ENCODE measurements at places on chromosomes 6 and 20.

DNA sequence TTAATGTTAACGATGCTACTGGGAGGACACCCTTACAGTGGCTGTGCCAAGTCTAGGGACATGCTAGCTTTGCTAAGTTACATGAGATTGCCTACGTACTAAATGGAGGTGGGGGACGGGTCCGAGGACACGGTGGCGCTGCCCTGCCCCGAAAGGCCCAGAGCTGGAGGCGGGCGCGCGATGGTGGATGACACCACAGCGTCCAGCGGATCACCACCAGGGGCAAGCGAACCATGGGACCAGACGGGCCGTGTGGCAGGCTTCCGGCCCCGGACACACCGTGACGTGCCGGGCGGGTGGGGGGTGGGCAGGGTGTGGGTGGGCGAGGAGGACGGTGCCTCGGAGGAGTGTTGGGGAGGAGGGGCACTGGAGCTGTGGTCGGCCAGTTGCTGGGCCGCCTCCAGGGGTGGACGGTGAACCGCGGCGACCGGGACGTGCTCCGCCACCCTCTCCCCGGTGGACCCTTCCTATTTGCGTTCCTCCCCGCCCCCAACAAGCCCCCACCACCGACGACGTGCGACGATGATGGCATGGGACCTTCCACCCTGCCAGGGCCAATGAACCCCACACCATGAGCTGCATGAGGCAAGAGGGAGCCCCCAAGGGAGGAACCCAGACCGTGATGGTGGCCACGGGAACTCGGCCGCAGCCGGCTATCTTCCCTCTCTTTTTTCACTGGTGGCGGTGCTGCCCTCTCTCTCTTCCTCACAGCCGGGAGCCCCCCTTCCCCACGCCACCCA lies 773.3 kb upstream of the DEFB115 start:
- DNase-seq: no peak

GRCh38 chr6:108944707-108945680 lies 96.8 kb downstream of the ARMC2 start:
- no peak for DNase-seq

GRCh38 chr6:23448281-23448680 lies 677.7 kb upstream of the NRSN1 start:
- DNase-seq: no peak

DNA sequence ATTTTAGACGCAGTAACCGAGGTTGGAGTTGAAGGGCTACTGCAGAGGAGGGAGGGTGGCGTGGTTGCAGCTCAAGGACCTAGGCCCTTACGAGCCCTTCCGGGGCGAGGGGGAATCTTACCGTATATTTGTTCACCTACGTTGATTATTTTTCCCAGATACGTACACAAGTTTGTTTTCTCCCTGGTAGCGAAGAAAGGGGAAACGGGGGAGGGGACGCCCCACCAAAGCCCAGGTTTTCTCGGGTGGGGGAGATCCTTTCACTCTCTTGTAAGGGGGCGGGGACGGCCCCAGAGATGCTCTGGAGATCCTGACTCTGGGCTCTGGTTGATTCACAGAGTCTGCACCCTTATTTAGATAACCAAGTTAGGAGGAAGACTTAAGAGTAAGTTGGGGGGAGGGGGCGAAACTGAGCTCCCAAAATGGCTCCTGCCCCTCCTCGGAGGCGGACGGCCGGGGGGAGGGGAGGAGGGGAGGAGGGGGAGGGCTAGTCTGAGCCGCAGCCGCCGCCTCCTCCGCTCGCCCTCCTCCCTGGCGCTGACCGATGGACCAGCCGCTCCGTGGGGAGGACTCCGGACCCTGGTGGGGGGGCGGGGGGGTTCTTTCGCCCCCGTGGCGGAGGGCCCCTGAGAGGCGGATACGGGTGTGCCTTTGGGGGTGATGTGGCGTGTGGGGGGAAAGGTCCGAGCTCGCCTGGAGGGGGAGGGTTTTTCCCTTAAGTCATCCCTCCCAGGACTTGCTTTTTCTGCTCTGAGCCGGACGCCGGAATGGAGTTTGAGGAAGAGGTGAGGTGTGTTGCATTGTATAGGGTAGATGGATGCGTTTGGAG lies 2.2 kb downstream of the BRD2 start:
- peak; percentile 87 for DNase-seq

GRCh38 chr20:47620808-47621805 lies 119.4 kb downstream of the NCOA3 start:
- DNase-seq: peak; percentile 79

- DNase-seq: no peak
These were observed 349.2 kb downstream of the ZFAND3 start for GRCh38 chr6:38168699-38169098.

DNA sequence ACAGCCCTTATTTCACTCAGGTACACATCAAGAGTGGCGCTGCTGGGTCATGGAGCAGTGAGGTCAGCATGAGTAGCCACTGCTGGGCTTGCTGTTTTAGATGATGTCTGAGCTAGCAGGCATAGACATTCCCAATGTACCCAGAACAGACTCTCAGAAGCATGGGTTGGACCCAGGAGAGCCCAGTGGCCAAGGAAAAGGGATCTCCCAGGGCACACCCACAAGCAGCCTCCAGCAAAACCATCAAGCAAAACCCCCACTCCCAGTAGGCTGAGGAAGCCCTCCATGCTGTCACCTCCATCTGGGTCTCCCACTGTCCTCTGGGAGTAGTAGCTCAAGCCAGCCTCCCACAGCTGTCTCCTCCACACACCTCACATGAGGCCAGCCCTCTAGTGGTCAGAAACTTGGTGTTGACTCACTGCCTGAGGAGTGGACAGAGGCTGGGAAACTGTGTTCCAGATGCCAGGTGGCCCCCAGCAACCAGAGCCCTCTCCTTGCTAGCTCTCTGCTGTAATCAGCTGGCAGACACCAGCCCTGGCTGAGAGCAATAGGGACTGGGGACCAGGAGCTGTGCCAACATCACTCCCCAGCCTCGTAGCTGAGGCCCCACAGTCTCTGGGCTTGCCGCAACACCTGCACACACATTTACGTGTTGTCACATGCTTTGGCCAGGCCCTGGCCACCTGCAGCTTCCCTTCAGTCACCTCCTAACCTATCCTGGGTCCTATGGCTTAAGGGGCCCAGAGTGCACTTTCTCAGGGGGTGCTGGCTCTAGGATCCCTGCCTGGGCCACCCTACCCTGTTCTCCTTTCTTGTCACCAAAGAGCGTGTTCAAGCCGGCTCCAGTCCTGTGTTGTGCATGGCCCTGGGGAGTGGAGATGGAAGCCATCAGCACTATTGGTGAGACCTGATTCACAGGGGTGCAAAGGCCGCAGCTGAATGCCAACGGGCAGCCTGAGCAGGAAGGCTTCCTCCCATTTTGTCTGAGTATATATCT lies 1.9 kb upstream of the AP5S1 start:
- peak; percentile 86 for DNase-seq

DNA sequence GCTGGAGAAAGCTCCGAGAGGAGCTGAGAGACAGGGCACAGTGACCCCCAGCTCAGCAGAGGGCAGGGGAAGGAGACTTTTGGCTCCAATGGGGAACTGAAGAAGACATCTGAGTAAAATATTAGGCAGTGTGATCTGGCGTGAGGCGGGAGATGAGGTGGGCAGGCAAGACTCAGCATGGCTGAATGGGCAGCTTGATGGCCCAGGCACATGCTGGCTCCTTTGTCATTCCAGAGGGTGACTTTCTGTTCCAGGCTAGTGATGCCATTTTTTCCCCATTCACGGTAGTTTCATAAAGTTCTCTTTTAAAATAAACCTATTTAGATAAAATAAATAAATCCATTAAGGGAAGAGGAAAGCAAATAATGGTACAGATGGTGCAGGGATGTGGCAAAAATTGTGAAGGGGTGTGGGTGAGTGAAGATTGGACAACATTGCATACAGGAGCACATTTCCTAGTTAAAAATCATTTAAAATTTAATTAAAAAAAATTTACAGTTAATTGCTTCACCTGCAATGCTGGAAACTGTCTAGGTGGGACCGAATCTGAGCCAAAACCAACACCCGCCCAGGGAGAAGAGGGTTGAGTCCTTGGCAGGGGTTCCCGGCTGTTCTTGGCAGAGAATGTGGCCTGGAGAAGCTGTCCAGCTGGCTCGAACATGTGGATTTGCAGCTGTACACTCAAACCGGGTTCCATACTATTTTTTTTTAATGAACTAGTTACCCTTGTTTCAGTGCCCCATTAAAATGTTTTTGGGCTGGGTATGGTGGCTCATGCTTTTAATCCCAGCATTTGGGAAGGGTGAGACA lies 41.7 kb upstream of the PRELID3B start:
- peak; percentile 36 for DNase-seq

- DNase-seq: peak; percentile 89
These were observed 39.1 kb downstream of the ILRUN start for GRCh38 chr6:34657307-34657978.

DNA sequence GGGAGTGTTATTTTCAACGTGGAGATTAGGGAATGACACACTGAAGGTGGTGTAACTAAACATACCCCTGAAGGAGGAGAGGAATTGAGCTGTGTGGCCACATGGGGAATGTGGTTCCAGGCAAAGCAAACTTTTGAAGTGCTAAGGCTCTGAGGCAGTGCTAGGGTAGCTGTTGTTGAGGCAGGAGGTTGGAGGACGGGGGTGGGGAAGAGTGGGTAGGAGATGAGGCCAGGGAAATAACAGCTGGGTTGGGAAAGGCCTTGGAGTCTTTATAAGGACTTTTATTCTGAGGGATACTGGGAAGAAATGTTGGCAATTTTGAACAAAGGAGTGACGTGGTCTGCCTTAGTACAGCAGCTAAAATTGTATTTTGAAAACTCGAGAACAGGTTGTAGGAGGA lies 13.0 kb downstream of the RPRD1B start:
- no peak for DNase-seq

GRCh38 chr20:31722257-31723068 lies at the start of gene BCL2L1:
Gene BCL2L1 (minus strand): TSS chr20:31722868. CDS start chr20:31722218, 650 bp downstream.
- peak; percentile 89 for DNase-seq

DNA sequence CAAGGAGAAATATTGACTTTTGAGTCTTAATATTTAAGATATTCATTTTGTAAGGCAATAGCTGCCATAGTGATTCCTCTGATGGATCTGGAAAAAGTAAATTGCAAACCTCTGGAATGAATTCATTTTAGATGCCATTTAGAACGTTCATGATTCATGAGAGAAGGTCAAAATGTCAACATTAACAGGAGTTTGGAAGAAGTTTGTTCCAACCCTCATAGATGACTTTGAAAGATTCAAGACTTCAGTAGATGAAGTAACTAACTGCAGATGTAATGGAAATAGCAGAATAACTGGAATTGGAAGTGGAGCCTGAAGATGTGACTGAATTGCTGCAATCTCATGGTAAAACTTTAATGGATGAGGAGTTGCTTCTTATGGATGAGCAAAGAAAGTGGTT lies 100.9 kb upstream of the CCN2 start:
- no peak for DNase-seq

GRCh38 chr20:63475209-63475608 lies 2.8 kb upstream of the KCNQ2 start:
- DNase-seq: peak; percentile 10
